ENCODE measurements at places on chromosomes 16 and 17.

DNA sequence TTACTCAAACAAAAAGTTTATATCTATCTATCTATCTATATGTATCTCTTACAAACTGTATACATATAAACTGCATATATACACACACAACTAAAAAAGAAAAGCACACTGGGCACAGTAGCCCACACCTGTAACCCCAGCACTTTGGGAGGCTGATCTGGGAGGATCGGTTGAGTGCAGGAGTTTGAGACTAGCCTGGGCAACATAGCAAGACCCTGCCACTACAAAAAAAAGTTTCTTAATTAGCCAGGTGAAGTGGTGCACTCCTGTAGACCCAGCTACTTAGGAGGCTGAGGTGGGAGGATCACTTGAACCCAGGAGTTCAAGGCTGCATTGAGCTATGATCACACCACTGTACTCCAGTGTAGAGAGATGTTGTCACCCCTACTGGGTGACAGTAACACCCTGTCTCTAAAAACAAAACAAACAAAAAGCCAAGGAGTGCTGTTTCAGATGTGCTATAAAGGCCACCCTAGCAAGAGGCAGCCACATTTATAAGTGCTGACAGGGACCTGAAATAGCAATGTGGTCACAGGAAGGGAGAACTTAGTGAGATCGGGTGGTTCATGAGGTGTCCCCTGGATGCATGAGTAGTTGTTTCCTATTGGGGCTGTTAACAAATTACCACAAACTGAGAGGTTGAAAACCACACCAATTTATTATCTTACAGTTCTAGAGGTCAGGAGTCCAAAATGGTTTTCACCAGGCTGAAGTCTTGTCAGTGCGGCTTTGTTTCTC is 4.8 kb downstream of the CD2BP2 start:
- no peak for DNase-seq

GRCh38 chr16:27253526-27253930 is 15.0 kb downstream of the NSMCE1 start:
- no peak for DNase-seq

DNA sequence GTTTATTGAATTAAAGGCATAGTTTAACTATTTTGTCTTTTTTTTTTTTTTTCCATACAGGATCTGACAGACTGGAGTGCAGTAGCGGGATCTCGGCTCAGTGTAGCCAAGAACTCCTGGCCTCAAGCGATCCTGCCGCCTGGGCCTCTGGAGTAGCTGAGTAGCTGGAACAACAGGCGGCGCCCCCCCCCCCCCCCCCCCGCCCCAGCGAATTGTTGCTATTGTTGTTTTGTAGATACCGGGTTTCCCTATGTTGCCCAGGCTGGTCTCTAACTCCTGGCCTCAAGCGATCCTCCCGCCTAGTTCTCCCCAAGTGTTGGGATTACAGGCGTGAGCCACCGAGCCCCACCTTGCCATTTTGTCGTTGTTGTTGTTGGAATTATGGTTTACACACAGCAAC is 1.3 kb upstream of the CENPV start:
- no peak for DNase-seq

- no peak for DNase-seq
These were observed 62.0 kb downstream of the FOXL1 start for GRCh38 chr16:86640265-86640843.

- DNase-seq: no peak
These were observed 24.7 kb upstream of the AQP8 start for GRCh38 chr16:25192096-25192495.

- peak; percentile 76 for DNase-seq
These were observed 6.2 kb upstream of the SLC7A6 start for GRCh38 chr16:68257906-68258800.

DNA sequence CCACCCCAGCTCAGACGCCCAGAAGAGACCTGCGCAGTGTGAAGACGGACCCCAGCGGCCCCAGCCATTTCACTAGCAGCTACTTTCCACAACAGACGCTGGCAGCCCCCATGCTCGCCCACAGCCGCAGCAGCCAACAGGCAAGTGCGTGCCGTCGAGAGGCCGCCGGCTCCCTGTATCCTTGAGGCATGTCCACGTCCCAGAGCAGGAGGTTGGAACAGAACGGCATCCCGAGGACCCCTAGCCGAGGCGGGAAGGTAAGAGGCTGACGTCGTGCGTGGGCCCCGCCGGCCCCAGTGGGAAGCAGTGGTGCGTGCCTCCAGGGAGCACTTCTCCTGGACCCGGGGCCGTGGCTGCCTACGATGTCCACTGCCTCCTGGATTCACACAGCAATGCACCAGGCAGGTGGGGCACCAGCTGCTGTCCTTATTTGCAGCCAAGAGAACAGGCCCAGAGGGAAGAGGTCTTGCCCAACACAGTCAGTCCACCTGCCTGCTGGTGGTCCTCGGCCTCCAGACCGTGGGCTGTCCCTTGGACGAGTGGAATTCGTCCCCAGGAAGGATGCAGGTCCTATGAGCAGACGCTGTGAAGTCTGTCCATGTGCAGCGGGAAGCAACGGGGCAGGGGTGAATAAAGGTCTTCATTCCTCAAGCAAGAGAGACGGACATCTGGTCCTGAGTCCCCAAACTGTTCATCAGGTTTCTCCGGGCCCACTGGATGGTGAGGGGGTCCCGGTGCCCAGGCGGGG is 38.5 kb downstream of the SLC7A5 start:
- DNase-seq: no peak

DNA sequence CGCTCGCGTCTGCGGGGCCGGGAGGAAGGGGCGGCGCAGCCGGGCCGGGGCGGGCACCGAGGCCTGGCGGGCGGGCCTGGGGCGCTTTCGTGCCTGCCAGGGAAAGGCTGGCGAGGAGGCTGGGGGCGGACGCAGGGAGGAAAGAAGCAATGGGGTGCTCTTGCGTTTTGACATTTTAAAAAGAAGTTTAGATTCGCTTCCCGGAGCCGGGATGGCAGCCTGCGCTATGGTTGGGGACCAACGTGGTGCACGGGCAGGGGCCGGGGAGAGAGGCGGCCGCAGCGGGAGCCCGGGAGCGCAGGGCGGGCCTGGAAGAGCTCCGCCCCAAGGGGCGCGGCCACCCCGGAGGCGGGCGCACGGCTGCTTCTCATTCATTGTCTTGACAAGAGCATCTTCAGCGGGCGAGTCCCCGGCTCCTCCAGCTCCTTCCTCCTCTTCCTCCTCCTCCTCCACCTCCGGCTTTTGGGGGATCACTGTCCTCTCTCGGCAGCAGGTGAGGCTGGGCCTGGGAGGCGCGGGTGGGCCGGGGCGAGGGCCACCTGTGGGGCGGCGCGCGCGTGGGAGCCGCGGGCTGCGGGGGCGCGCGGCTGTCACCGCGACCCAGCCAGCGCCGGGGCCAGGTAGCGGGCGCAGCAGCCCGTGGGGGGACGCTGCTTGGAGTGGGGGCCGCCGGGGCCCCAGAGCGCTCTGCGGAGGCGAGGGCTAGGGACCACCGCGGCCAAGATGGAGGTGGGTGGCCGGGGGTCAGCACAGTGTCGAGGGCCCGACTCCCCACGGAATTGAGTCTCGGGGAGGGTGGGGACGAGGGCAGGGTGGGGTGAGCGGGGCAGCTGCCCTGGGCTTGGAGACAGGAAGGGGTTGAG is at the start of gene CORO1A:
Gene CORO1A, plus strand, starts transcription at position 370 of the 863 bp plus-strand sequence. CDS start 1,608 bp downstream, outside the sequence.
- DNase-seq: peak; percentile 93

GRCh38 chr17:962670-963069 is 16.9 kb downstream of the NXN start:
- no peak for DNase-seq

GRCh38 chr17:37043201-37043600 is 94.4 kb downstream of the AATF start:
- DNase-seq: no peak

- DNase-seq: no peak
These were observed 27.9 kb downstream of the NARF start for GRCh38 chr17:82486231-82487094.

DNA sequence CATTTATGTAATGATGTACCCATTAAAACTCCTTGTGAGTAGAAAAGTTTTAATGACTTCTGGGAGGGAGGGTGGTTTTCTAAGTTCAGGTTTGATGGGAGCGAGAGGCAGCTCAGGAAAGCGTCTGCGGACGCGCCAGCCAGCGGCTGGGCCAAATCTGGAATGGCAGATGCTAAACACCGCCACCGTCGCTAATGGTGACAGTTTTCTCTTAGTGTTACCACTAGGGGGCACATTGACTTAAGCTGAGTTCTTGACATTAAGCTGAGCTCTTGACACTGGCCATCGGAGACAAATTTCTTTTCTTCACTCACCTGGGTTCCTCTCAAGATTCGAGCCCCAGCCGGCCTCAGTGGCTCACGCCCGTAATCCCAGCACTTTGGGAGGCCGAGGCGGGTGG is 6.7 kb downstream of the TRPV1 start:
- DNase-seq: no peak

GRCh38 chr17:73956595-73957465 is 246.6 kb upstream of the RPL38 start:
- peak; percentile 28 for DNase-seq

DNA sequence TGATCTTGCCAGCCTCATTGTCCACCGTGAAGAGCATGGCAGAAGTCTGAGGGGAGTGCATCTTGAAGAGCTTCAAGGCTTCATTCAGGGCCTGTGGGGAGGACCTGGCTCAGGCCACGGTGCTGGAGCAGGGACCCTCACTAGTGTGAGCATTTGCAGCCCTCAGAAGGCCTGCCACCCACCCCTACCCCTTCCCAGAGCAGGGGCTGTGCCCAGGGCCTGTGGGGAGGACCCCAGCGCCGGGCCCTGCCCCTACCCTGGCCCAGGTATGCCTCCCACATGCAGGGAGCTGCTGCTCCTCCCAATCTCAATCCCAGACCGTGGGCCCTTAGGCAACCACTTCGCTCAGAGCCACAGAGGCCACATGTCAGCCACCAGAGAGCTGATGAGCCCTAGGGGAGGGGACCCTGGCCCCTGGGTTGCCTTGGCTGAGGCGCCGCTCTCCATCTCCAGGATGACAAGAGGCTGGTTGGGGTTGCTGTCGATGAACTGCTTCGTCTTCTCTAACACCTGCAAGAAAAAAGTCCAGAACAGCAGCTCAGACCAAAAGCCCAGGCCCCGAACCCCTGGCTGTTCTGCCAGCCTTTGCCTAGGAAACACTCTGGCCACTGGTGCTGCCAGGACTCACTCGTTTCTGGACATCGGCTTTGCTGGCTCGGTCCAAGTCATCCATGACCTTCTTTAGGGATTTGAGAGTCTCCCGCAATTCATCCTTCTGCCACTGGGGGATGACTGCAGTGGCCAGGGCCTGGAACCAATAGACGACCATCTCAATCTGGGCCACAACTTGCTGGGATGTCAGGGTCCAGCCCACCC is 1.8 kb upstream of the EXOSC6 start:
- DNase-seq: no peak

DNA sequence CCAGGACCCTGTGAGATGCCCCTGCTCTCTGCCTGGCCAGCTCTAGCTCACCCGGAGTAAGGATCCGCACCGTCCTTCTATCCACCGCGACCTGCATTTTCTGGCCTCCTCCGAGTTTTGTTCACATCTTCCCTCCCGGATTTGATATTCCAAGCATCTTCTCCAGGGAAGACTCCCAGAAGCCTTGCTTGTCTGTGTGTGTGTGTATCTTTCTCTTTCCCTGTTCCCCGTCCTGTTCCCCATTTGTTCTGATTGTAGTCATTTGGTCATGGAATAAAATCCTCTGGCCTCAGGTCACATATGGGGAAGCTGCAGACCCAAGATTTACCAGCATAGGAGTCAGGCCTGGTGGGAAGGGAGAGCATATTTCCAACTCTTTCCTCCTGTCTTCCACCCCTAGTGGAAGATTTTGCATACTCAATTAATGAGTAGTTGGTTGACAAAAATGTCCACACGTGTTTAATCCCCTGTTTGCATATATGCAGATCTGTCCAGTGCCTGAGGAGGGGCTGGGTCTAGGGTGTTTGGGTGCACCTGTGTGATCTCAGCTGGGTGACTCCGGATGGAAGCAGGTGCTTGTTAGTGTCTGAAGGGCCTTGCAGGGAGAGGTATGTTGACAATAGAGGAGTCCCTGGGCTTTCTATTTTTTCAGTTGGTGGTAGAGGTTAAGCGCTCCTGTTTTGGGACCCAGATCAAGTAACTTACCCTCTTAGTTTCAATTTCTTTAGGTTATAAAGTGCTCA is 1.9 kb downstream of the PRAC1 start:
- no peak for DNase-seq

DNA sequence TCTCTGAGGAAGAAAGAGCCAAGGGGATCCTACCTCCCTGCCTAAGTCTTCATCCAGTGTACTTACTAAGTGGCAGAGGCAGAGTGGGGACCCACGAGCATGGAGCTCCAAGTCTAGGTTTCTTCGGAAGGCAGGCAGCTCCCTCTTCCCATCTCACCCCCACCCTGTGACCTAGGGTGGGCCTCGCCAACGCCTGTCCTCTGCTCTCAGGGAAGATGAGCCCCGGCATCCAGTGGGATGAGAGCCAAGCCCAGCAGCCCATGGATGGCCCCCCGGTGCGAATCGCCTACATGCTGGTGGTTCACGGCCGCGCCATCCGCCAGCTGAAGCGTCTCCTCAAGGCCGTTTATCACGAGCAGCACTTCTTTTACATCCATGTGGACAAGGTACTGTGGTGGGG is 8.3 kb downstream of the XYLT2 start:
- DNase-seq: no peak

DNA sequence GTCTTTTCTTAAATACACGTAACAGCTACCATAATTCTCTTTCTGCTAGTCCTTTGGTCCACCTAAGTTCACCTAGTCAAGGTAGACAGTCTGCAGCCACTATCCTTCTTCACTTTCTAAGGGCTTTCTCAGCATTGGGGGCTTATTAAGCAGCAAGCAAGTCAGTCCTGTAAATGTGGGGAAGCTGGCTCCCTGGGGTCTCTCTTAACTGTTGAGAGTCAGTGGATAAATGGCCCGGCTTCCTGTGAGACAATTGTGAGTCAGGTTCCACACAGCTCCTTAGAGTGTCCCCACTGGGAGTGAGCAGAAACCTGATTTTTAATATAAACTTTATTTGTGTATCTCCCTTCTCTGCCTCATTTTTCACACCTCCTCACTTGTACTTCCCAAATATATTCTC is 132.1 kb downstream of the CDH13 start:
- no peak for DNase-seq

DNA sequence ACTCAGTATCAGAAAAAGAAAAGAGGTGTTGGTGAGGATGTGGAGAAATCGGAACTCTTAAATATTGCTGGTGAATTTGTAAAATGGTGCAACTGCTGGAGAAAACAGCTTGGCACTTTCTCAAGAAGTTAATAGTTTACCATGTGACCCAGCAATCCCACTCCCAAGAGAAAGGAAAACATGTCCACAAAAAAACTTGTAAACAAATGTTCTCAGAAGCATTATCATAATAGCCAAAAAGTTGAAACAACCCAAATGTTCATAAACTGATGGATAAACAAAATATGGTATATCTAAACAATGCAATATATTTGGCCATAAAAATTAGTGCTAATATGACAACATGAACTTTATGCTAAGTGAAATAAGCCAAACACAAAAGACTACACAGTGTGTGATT is 2.6 kb upstream of the MAPK7 start:
- no peak for DNase-seq
